ENCODE measurements at places on chromosomes 6 and 20.

- DNase-seq = no peak
These were observed 174.5 kb downstream of the CD83 start for GRCh38 chr6:14292119-14292518.

- DNase-seq = peak; percentile 13
These were observed 1133.3 kb upstream of the ADGRB3 start for GRCh38 chr6:67501755-67502154.

GRCh38 chr6:106832766-106833510 is 141.6 kb downstream of the CD24 start:
- DNase-seq = no peak

DNA sequence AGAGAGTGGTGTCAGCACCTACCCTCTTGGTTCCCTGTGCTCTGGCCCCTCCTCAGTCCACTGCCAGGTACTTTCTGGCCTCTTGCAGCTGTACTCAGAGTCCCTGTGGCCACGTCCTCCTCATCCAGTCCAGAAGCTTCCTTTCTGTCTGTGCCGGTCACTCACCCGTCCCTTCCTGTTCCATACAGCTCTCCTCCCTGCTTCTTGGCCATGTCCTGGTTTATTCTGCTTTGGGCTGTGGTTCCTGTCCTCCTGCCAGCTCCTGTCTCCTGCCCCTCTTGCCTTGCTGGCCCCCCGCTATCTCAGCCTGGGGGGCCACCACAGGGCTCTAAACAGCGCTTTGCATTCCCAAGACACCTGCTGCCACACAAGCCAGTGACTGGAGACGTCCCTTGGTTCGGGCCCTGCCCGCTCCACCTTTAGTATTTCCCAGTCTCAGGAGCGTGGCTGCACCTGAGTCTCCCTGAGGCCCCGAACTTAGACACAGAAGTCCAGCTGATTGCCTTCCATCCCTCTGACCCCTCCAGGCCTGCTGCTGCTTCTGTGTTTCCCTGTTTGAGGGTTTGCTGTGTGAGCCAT is 15.5 kb upstream of the RBM38 start:
- DNase-seq = no peak

DNA sequence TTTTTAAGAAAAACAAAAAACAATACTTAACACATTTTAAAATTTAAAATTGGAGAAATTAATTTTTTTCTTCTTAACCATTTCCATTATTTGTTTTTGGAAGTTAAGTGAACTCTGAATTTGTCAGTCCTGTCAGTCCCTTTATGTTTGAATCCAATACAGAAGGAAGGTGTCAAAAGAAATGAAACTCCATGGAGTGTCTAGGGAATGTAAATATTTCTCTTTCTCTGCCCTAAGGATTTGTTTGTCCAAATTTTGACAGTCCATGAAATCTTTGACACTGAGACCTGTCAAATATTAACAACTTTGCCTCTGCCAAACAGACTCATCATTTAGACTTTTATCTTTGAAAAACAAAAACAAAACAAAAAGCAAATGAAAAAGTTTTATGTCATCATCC is 166.4 kb downstream of the EPHA7 start:
- no peak for DNase-seq

- DNase-seq = peak; percentile 86
These were observed 1.3 kb upstream of the VNN1 start for GRCh38 chr6:132715204-132715603.

DNA sequence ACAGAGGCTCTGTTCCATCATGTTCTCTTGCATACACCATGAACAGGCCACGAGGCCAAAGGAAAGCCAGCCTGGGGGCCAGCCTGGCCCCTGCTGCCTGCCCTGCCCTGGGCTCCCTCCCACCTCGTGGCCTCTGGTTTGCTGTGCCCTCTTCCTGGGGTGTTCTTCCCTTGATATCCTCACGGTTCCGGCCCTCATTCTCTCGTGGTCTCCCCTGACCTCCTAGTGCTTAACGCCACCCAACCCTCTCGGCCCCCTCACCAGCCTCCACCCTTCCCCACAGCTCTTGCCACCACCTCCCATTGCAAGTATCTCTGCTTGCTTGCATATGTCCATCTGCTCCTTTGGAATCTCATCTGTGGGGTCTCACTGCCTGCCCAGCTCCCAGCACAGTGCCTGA is 73.0 kb downstream of the GNAS-AS1 start:
- DNase-seq = no peak

- no peak for DNase-seq
These were observed 473.1 kb downstream of the KIF16B start for GRCh38 chr20:16100111-16100510.

DNA sequence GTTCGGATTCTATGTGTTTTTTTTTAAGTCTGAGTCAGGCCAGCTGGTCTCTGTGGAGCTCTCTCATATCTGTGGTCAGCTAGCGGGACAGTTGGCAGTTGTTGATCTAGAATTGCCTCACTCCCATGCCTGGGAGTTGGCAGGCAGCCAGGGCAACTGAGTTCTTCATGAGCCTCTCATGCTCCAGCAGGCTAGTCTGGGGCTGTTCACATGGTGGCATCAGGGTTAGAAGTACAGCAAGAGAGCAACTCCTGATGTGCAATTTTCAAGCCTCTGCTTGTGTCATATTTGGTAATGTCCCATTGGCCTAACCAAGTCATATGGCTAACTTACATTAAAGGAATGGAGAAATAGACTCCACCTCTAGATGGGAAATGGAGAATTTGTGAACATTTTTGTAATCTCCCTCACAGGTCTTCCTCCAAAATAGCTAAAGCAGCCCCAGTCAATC is 6.7 kb upstream of the IFT52 start:
- DNase-seq = peak; percentile 99

DNA sequence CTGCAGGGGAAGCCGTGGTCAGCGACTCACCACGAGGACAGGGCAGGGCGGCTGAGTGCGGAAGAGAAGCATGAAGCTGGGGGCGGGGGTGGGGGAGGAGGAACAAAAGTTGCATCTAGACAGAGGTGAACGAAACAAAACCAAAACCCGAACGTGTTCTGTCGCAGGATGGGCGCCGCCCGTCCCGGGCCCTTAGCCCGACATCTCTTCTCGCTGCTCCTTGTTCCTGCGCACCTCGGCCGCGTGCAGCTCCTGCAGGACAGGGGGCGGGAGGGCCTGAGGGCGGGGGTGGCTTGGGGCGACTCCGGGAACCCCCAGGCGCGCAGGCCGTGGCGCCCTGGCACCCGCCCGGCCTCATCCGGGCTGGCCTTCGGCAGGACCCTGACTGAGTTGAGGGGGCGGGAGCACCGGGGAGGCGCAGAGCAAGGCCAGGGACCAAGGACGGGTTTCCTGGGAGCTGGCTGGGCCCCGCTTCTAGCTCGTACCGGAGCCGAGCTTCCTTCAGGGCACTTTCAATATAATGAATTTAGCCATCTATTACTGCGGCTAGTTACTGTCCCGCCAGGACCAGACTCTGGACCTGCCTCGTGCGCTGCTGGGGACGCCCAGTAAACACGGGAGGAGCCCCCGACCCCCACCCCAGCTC is 12.0 kb downstream of the STMN3 start:
- DNase-seq = no peak

DNA sequence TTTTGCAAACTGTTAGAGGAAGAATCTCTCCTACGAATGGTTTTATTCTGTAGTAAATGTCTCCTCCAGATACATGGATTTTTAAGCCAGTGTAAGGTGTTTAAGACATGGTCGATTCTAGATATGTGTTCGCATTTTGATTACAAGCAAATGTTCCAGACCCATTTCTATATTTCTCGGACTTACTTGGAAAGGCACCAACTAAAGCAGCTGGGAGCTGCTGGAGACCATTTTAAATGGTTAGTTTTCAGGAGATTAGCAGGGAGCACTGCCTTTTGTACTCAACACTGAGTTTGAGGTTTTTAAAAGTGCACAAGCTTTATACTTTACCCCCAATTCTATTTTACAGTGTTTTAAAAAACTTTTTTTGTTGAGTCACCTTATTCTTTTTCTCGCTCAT is 857.0 kb downstream of the KIF16B start:
- DNase-seq = no peak

GRCh38 chr20:57252559-57253162 is 13.8 kb downstream of the BMP7 start:
- no peak for DNase-seq

- no peak for DNase-seq
These were observed 37.3 kb upstream of the BACH2 start for GRCh38 chr6:90333928-90334327.

- DNase-seq = peak; percentile 71
These were observed 141.5 kb downstream of the GMDS start for GRCh38 chr6:2103765-2104523.

Measured in cardiac fibroblast (primary cell).